Mucosa of gallbladder (tissue), 1 donor: ENCODE measurements at places on chromosomes 7 and 10. TPM values are rescaled to one million over a fixed set of nuclear protein-coding genes. Genes with fewer than 3 reads are reported as not detected.

Gene CTAGE8
- total RNA-seq = 3.1 TPM

Gene PDZD8
- total RNA-seq = 97.1 TPM

Gene CC2D2B
- total RNA-seq = 2.9 TPM

Gene EBLN1
- not detected for total RNA-seq

Gene CYP3A7
- total RNA-seq = 92.6 TPM

Gene MACC1
- total RNA-seq = 13.4 TPM

Gene RBP4
- 59.9 TPM for total RNA-seq
